ENCODE measurements at places on chromosomes 2 and 18. TPM values are rescaled to one million over a fixed set of nuclear protein-coding genes. Genes with fewer than 3 reads are reported as not detected.
A peak's percentile ranks its signal among the peaks of the same experiment; 100 is the strongest.

GPAT2 gene
- not detected for total RNA-seq

GRCh38 chr18:45621061-45621511 lies 5.8 kb downstream of the SLC14A2 start:
- peaks cover 16% of the 10 kb centered on the region for H3K4me1 ChIP-seq
- DNase-seq: peak; percentile 73
- H3K27me3 ChIP-seq: no peaks in the 10 kb centered on the region
- H3K27ac ChIP-seq: no peak overlapping the region
- H3K36me3 ChIP-seq: no peaks in the 10 kb centered on the region
- H3K4me3 ChIP-seq: no peak overlapping the region

DNA sequence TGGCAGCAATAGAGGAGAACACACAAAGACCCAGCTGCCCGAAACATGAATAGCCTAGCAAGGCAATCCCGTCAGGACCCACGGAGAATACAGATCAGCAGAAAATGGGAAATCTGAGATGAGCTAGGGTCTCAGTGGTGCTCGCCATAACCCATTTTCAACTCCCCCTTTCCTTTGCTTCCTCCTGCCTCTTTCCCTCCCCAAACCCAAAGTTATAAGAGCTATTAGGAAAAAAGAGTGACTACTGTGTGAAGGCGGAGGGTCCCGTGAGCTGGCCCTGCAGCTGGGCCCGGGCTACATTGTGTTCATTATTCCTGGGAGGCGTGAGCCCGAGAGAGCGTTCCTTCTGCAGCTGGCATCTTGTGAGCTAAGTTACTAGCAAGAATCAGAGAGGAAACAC lies 118.4 kb downstream of the PID1 start:
- H3K27me3 ChIP-seq: no peaks in the 10 kb centered on the region
- no peaks in the 10 kb centered on the region for H3K4me1 ChIP-seq
- H3K36me3 ChIP-seq: no peaks in the 10 kb centered on the region
- H3K27ac ChIP-seq: no peak overlapping the region
- no peak overlapping the region for H3K4me3 ChIP-seq

AQP12A gene
- not detected for total RNA-seq

- peaks cover 8% of the 10 kb centered on the region for H3K4me1 ChIP-seq
- no peak for DNase-seq
- no peaks in the 10 kb centered on the region for H3K36me3 ChIP-seq
- no peaks in the 10 kb centered on the region for H3K27me3 ChIP-seq
- no peak overlapping the region for H3K4me3 ChIP-seq
These were observed 3.3 kb downstream of the SNORC start for GRCh38 chr2:232873292-232873908.

- DNase-seq: peak; percentile 73
- H3K27me3 ChIP-seq: no peaks in the 10 kb centered on the region
- peak overlapping the region; percentile 34 for H3K27ac ChIP-seq
- H3K4me3 ChIP-seq: no peak overlapping the region
These were observed 58.6 kb downstream of the KCNG2 start for GRCh38 chr18:79856119-79857007.

DNA sequence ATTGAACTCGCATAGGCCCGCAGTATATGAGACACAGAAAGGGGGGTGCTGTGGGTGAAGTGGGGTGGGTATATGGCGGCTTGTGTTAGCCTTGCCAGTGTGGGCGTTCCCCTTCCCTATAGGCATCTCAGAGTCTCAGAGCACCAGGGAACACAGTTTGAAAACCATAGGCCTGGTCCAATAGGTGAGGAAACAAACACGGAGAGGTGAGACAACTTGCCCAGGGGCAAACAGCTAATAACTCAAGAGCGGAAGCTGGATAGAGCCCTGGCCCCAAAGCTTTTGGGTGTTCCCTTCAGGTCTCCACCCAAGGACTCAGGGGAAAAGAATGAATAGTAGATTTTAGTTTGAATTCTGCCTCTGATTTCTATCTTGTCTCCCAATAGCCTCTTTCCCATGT lies 7.9 kb downstream of the LIPG start:
- no peak overlapping the region for H3K27ac ChIP-seq
- H3K4me3 ChIP-seq: no peak overlapping the region
- H3K4me1 ChIP-seq: peaks cover 12% of the 10 kb centered on the region
- H3K36me3 ChIP-seq: peaks cover 3% of the 10 kb centered on the region
- no peak for DNase-seq

DNA sequence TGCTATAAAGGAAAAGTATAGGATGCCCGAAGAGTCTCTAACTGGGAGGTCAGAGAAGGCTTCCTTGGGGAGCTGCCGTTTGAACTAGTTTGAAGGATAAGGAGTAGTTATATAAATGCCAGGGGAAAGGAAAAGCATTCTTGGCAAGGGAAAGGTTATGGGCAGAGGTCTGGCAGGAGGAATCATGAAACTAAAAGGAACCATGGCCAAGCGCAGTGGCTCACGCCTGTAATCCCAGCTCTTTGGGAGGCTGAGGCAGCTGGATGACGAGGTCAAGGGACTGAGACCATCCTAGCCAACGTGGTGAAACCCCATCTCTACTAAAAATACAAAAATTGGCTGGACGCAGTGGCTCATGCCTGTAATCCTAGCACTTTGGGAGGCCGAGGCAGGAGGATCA lies 100.6 kb upstream of the MSH2 start:
- DNase-seq: no peak
- peaks cover 11% of the 10 kb centered on the region for H3K4me1 ChIP-seq
- H3K27ac ChIP-seq: peak overlapping the region; percentile 62

- no peak overlapping the region for H3K4me3 ChIP-seq
- H3K4me1 ChIP-seq: no peaks in the 10 kb centered on the region
- no peak overlapping the region for H3K27ac ChIP-seq
- H3K27me3 ChIP-seq: no peaks in the 10 kb centered on the region
- no peaks in the 10 kb centered on the region for H3K36me3 ChIP-seq
These were observed 41.9 kb downstream of the TRAPPC8 start for GRCh38 chr18:31901063-31901462.

GRCh38 chr2:27446057-27446456 lies 3.9 kb downstream of the KRTCAP3 start:
- DNase-seq: peak; percentile 74
- no peaks in the 10 kb centered on the region for H3K36me3 ChIP-seq
- H3K27ac ChIP-seq: peak overlapping the region; percentile 80
- H3K4me1 ChIP-seq: peaks cover 4% of the 10 kb centered on the region
- no peak overlapping the region for H3K4me3 ChIP-seq

CELF4 gene
- 3.2 TPM for total RNA-seq
